ENCODE measurements at places on chromosomes 12 and 14.

GRCh38 chr12:24879644-24880043 is 69.3 kb downstream of the BCAT1 start:
- no peak for DNase-seq

GRCh38 chr14:64185184-64185583 is 109.0 kb downstream of the ESR2 start:
- no peak for DNase-seq

DNA sequence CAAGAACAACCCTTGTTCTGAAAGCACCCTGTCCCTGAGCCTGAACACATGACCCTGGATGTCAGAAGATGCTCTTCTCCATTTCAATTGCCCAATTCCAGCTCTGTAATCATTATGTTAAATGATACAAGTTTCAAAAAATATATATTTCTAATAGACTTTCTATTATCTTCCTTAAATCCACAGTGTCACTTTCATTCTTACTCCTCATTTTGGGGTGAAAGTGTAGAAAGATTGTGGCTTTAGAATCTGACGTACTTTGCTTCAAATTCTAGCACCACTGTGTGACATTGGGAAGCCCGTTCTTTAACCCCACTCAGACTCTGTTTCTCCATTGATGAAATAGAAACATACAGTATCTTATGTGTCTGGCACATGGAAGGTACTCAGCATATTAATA is 83.2 kb downstream of the ETV6 start:
- DNase-seq = no peak

DNA sequence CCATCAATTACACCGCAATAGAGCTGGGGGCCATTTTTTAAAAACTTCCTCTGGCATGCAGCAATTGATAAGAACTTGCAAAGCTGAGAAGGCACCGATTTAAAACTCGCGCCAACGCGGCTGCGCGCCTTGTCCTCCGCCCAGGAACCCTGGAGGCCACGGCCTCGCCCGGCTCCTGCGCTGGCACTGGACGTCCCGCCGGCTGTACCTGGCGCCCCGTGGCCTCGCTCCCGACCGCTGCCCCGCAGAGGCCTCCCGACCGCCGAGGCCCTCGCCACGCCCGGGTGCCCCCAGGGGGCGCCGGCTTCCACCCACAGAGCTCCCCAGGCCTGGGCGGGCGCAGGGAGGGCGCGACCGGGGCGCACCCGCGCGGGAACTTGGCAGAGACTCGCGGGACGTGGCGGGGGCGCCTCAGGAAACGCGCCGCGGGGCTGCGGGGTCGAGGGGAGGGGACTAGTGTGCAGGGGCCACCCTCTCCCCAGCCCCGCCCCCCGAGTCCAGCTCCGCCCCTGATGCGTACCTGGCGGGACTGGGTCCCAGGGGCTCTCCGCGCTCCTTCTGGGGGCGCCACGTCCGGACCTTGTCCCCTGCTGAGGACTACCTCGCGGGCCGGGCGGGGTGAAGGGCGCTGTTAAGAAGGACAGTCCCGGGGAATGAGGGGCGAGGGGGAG is 65.7 kb downstream of the TNFAIP2 start:
- no peak for DNase-seq

GRCh38 chr14:24398653-24399446 is at the start of gene NYNRIN:
Gene NYNRIN, plus strand, starts transcription at chr14:24399003. Its CDS starts 244 bp downstream, at chr14:24399247.
- DNase-seq = peak; percentile 14

DNA sequence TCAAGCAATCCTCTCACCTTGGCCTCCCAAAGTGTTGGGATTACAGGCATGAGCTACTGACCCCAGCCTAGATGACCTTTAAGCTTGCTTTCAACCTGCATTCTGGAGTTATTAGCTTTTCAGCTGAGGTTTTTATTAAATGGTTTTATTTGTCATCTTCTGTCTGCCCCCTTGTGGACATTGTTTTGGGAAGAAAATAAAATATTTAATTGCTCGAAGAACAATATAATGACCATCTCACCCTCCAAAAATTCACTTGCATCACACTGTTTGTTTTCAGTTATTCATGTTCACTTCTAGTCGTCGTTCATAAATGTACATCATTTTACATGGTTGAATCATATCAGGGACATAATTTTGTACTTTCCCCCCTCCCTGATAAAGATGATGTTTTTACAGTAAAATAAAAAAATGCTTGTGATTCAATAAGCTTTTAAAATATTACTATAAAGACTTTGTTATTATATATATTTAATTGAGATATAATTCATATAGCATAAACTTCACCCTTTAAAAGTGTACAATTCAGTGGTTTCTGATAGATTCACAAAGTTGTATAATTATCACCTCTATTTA is 10.1 kb upstream of the SPATS2 start:
- DNase-seq = no peak

GRCh38 chr14:29851397-29851796 is 76.2 kb downstream of the PRKD1 start:
- no peak for DNase-seq

- DNase-seq = no peak
These were observed 456.6 kb downstream of the VRK1 start for GRCh38 chr14:97253756-97254155.

DNA sequence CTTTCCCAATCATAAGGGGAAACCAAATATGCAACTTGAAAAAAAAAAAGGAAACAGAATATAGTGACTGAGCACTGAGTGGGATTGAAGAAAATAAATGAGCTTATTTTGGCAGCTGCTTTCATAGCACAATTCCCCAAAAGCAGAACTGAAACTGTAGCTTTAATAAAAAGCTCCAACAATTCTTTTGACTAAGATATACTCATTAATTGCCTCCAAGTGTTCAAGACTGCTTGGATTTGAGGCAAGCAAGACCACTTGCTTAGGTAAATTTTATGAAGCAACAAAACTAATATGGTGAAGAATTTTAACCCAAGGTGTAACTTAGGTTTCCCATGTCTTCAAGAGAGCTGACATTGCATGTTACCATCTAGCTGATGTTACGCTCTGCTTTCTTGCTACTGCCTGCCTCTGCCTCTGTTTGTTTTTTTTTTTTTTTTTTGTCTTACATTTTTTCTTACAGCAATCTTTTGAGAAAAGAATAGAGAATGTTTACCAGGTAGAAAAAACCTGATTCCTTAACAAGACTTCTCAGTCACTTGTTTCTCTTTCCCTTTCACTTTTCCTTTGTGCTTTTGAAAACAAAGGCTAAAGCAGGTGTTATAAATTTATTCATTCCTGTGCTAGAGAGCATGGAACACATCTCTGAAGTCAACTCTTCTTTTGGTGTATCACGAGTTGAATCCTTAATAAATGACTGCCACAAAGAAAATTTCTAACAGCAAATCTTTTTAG is 134.4 kb downstream of the BCAT1 start:
- no peak for DNase-seq

GRCh38 chr12:105974738-105975137 is 164.0 kb downstream of the NUAK1 start:
- no peak for DNase-seq

DNA sequence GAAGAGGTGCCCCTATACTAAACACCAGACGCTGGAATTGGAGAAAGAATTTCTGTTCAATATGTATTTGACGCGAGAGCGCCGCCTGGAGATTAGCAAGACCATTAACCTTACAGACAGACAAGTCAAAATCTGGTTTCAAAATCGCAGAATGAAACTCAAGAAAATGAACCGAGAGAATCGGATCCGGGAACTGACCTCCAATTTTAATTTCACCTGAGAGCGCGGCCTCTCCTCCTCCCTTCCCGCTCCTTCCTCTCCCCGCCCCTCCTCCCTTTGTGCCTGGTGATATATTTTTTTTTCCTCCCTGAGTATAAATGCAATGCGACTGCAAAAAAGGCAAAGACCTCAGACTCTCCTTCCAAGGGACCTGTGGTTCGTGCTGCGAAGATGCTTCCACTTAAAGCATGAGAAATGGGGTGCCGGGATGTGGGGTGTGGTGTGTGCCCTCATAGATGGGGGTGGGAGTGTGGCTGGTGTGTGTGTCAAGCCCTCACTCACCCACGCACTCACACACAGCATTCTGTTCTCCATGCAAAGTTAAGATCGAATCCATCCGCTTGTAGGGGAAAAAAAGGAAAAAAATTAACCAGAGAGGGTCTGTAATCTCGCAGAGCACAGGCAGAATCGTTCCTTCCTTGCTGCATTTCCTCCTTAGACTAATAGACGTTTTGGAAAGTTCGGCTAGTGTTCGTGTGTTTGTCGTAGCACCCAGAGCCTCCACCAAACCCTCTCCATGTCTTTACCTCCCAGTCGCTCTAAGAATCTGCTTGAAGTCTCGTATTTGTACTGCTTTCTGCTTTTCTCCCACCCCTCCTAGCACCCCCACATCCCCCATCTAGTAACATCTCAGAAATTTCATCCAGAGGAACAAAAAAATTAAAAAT is 4.5 kb downstream of the HOXC10 start:
- no peak for DNase-seq

- DNase-seq = peak; percentile 53
These were observed 31.3 kb upstream of the SMUG1 start for GRCh38 chr12:54220092-54220557.

DNA sequence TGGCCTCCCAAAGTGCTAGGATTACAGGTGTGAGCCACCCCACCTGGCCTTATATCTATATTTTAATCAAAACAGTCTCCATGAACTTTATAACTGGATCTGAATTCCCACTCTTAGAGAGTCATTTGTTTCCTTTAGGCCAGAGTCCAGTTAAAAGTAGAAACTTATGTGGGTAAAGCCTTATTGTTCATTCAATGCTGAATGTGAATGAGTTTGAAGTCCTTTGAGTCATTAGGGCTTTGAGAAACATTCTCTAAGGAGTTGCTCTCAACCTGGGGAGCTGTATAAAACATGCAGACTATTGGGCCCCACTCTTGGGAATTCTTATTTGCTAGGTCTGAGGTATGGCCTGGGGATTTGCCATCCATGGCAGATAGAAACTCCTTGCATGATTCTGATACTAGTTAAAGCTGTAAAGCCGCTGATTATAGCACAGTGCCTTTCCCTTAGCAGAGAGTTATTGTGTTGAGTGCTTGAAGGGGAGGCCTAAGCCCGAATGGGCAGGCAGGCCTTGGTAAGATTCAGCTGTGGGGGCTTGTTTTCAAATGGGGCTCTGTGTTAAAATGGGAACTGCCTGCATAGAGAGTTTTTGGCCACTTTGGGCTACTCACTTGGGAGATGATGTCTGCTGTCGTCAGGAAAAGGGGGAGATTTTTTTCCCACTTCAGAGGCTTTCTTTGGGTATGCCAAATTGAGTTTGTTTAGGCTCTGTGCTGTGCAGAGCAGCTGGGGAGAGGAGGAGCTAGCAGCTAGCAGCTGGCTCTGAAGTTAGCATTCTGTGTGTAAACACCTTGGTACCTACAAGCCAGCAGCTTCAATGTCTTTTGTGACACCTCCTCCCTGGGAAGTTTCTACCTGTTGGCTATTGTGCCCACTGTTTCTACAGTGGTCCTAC is 117.5 kb downstream of the DACT1 start:
- DNase-seq = no peak

DNA sequence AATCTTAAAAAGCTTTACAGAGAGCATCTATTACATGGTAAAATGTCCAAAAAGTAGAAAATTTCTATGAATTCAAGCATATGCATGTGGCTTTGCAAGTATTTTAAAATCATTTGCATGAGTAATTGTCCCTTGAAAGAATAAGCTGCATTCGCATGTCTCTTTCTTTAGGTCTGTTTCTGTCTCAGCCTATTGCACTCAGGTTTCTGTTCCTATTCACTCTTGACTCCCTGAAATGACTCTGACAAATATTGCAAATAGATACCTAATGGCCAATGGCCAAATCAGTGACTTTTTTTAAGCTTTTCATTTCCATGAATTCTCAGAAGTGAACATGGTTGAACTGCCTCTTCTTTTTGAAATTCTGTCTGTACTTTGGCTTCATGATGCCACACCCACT is 6.4 kb upstream of the TTC8 start:
- DNase-seq = no peak

DNA sequence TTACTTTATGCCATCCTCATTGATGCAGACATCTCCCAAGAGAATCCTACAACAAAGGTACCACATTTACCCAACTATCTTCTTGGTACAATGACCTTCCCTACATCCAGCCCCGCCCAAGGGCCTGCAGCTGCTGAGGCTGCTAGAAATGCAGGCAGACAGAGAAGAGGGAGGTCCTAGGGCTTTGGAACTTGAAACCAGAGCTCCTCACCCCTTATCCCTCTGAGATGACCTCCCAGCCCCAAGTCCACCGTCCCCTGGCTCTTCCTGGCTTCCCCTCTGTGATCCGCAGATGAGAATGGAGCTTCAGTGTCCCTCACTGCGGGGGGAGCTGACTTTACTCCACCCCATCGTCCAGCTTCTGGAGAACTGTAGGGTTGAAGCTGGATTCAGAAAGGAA is 1.6 kb upstream of the TNFRSF1A start:
- DNase-seq = no peak

DNA sequence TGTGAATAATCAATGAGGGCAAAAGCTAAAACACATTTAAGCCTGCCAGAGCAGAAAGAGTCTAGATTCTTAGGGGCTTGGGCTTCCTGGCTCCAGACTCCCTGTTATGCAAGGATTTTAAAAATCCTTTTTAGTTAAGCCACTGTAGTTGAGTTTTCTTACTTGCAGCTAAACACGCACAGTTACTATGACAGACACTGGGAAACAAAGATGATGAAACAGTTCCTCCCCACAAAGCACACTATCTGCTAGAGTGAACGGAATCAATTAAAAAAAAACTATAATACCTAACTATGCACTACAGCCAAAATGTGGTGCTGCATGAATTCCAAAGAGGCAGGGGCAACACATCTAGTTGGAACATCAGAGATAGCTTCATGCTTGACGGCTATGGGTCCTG is 28.2 kb downstream of the RPS6KA5 start:
- no peak for DNase-seq

GRCh38 chr12:5511256-5511643 is 79.3 kb downstream of the NTF3 start:
- DNase-seq = no peak

- no peak for DNase-seq
These were observed 85.9 kb upstream of the MDM1 start for GRCh38 chr12:68418137-68418460.

DNA sequence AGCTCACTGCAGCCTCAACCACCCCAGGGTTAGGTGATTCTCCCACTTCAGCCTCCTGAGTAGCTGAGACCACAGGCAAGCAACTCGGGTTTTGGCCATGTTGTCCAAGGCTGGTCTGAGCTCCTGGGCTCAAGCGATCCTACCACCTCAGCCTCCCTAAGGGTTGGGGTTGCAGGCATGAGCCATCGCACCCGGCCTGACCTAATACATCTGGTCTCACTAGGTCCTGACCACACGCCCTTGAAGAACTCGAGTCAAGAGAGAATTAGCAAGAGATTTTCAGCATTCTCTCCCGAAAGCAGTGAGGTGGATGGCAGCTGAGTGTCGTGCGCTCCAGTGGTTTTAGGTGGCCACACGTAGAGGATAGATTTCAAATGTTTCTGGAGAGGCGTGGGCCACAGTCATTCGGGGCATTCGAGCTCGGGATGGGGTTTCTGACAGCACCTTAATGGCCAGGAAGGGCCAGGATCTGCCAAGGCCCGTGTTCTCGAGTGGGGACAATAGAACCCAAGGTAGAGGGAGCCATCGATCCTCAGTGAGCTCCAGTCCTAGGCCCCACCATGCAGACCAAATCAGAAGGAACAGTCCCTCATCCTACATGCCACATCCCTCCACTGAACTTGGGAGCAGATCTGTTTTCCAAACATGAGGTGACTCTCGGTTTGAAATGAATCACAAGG is 193.1 kb downstream of the ALG10 start:
- DNase-seq = no peak
